ENCODE measurements at places on chromosomes 5 and 9.

DNA sequence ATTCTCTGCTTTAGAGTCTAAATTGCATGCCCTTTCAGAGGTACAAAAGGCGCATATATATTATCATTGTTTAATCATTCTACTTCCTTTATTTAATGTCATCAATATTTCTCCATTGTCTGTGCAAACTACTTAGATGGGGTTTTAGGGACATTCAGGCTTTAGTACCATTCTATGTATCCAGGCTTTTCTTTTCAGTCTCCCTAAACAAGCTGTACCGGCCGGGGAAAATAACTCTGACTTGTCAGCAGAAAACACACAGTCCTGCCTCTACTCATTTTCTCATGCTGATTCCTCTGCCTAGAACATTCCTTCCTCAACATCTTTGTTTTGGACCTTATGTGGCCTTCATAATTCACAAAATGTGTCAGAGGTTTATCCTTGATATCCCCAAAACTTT is 392.1 kb upstream of the DAB2 start:
- DNase-seq = no peak

GRCh38 chr5:135242866-135243555 is 156.0 kb downstream of the MACROH2A1 start:
- no peak for DNase-seq

DNA sequence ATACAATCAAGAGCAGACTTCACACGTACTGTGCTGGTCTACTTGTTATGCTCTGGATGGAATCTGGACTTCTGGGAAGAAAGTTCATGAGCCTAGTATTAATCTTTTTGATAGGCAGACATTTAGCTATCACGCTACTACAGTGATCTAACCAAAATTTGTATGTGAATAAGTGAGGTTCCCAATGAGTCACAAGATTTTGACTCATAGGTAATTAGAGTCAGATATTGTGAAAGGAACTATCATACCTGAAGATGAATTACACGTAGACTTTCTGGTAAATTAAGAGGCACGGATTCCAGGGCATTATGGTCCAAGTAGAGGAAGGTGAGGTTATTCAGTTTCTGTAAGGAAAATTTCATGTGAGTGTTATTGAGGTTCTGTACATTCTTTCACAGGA is 18.4 kb downstream of the OGN start:
- no peak for DNase-seq

DNA sequence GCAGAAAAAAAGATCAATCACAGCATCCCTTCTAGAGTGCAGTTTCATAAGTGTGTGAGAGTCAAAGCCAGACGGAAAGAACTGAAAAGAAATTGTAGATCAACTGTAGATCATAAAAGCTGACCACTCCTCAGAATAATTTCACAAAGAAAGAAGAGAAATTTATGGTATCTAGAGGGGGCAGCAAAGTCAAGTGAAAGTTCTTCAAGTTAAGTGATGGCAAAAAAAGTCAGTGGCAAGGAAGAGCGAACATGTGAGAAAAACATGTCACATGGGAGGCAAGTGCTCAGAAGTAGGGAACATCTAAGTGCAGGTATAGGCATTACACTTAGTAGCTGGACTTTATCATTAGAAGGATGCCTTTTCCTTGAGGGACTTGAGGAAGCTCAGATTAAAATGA is 245.1 kb upstream of the ISL1 start:
- no peak for DNase-seq

DNA sequence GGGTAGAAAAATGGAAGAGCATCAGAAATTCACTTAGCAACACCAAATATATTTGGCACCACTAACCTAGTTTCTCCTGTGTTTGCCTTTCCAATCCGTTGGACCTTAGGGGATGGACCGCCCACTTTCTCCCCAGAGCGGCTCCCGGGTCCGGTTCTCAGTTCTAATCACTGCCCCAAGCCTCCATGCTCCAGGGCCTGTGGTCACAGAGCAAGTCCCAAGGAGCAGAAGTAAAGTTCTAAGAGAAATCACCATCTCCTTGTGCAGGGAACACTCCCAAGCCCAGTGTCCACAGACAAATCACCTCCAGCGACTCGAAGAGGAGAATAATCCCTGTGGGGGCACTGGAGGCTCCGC is 728 bp upstream of the SLC1A1 start:
- DNase-seq = no peak

GRCh38 chr5:83222906-83223305 is 145.6 kb downstream of the XRCC4 start:
- DNase-seq = no peak

- no peak for DNase-seq
Observed at GRCh38 chr5:168557389-168557788, 21.8 kb downstream of the PANK3 start.

DNA sequence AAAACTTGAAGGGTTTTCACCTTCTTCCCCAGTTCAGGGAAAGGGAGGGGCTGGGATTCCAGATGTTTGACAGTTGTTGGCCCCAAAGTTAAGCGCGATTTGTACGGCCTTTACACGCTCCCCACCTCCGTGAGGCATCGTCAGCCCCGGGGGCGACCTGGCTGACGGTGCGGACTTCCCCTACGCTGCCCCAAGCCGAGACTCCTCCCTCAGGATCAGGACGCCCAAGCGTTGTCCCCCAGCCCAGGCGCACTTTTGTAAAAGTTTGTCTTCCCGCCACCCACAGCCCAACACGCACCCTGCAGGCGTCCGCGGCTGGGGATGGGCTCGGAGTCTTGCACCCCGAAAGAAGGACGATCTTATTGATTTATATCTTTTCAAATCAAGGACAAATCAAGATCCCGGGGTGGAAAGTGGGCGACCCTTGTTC is 713 bp downstream of the MOB3B start:
- peak; percentile 68 for DNase-seq

GRCh38 chr5:130689831-130690230 is 475.2 kb downstream of the HINT1 start:
- no peak for DNase-seq

GRCh38 chr9:112380825-112381221 is 915 bp downstream of the HSDL2 start:
- DNase-seq = peak; percentile 33

GRCh38 chr5:142552107-142552506 is 133.8 kb downstream of the FGF1 start:
- DNase-seq = no peak

GRCh38 chr9:135647884-135648283 is 8.5 kb upstream of the GLT6D1 start:
- no peak for DNase-seq

DNA sequence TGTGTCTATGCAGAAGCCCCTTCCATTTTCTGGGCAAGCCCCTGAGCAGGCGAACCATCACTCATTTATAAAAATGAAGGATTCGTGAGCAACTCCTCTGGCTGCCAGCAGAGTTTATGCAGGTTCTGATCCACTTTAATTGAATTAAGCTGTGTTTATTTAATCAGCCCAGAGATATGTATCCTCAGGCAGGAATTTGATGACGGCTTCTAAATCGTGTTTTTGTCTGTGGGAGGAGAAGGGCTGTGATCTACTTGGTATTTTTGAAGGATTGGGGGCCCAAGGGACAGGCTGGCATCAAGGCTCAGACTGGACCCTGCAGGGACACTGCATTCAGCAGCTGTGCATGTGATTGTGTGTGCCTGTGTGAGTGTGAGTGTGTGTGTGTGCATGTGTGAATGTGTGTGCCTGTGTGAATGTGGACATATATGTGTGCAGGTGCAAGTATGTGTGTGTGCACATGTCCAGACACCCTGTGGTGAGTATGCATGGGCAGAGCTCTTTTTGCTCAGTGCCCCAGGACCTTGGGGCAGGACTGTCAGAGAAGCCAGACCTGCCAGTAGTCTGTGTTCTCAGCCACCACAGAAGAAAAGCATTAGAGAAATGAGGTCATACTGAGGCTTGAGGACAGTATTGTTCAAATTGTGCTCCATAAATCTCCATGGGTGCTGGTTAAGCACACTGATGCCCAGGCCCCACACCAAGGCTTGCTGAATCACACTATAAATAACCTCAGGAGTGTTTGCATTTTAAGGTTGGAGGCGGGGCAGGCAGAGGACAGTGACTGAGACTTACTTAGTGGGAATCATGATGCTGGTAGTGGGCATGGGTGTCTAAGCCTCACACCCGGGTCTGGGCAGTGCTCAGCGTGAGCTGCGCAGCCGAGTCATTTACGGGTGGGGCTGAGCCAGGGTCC is 164.0 kb downstream of the CARTPT start:
- DNase-seq = no peak

DNA sequence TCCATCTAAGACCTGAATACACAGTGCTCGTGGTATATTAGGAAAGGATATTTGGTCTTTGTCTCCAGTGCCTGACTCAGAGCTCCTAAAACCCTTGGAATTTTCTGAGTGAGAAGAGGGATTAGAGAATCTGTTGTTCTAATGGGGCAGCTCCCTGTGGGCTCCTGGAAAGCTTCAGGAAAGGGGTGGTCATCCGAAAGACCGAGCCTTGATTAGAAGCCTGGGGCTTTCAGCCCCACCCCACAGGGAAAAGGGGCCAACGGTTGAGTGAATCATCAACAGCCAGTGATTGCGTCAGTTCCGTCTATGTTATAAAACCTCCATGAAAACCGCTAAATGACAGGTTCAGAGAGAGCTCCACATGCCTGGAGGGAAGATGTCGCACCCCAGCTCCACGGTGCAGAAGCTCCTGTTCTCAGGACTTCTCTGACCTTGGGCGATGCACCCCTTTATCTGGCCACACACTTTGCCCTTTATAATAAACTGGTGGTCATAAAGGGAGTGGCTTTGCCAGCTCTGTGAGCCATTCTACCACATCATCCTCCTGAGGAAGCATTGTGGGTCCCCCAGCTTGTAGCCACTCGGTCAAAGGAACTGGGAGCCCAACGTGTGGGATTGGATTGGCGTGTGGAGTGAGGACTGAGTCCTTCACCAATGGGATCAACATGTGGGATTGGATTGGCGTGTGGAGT is 71.0 kb upstream of the ICE1 start:
- DNase-seq = no peak

DNA sequence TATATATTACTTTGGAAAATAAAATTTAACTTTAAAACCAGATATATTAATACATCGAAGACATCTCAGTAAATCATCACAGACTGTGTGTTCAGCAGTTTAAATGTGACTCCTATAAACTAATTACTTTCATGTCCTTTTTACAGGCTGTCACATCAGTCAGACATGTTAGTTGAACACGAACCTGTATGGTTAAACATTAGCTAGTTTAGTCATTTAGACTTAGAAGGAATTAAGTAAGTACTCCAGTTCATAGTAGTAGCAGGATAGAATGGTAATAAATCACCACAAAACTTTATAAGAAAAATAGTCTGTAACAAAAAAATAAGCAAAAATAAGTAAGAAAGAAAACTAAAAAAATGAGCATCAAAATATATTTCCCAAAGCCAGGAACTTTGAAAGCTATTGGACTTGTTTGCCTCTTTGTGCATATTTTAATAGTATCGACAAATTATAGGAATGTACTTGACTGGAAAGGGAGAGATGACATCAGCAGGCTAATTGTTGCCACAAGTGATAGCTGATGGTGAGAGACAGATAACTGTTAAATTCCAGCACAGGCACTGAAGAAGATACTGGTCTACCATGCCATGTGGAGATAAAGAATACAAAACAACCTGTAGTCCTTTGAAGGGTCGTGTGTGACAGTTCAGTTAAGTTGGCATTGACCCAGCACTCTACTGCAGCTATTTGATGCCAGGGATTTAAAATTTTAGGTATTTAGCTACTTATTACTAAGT is 83.9 kb downstream of the RIC1 start:
- no peak for DNase-seq

- DNase-seq = no peak
Observed at GRCh38 chr5:180135128-180135955, 63.8 kb upstream of the RNF130 start.

DNA sequence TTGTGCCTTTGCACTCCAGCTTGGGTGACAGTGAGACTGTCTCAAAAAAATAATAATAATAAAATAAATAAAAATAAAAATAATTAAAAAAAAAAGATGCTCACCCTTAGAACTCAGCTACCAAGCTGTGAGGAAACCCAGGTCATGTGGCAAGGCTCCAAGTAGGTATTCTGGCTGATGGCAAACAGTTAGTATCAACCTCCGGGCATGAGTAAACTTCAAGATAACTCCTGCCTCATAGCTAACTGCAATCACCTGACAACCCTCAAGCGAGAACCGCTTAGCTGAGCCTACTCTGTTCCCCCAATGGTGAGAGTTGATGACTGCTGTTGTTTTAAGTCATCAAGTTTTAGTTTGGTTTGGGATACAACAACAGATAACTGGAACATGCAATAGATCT is 6.1 kb upstream of the SLC44A1 start:
- DNase-seq = no peak

DNA sequence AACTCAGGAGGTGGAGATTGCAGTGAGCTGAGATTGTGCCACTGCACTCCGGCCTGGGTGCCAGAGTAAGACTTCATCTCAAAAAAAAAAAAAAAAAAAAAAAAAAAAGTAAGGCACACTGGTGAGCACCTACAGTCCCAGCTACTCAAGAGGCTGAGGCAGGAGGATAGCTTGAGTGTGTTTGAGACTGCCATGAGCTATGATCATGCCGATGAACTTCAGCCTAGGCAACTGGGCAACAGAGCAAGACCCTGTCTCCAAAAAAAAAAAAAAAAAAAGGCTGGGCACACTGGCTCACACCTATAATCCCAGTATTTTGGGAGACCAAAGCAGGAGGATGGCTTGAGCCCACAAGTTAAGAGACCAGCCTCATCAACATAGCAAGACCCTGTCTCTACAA is 20.3 kb downstream of the UIMC1 start:
- no peak for DNase-seq

DNA sequence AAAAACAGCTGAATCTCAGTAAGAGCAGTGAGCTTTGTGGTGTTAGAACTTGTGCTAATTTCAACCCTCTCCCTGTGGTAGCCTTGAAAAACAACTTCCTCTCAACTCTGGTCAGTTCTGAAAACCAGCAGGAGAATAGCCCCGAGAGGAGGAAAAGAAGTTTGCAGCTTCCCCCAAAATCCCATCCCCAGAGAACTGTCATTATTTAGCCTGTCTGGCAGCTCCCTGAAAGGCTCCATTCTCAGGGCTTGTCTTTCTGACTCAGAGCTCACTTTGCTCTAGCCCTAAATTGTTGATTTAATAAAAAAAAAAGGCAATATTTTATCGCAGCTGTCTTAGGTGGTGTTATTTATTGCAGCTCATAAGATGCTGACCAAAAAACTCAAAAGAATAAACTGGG is 11.4 kb upstream of the SLC45A2 start:
- no peak for DNase-seq

DNA sequence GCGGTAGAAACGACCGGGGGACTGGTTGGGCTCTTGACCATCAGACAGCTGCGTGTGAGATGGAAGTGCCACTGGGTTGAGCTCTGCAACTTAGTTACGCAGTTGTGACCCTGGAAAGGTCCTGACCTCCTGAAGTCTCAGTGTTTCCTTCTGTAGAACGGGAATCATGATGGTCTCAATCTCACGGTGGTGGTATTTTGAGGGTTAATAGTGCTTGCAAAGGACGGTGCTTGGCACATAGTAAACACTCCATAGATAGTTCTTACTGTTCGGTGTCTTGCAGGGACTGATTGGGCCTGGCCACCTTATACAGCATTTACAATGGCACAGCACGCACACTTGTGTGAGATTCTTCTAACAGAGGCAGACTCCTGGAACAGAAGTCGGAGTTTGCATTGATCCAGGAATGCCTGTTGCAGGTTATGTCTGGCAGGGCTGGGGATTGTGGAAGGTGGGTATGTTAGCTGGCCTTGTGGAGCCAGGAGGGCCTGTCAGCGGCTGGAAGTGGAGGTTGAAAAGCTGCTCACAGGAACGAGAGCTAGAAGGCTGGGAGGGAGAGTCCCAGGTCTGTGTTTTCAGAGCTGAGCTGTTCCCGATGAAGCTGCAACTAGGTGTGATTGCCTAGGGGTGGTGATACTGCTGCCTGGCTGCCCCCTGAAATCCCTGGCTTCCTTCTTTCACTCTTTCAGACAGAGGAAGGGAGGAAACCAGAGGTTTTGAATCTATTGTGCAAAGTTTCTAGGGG is 962 bp upstream of the TXN start:
- DNase-seq = no peak

GRCh38 chr9:3397766-3398165 is 128.0 kb downstream of the RFX3 start:
- no peak for DNase-seq

Measured in hindlimb muscle (tissue), 1 donor.